NCI-H460 (cell line): ENCODE measurements at places on chromosomes 12 and 14. TPM values are rescaled to one million over a fixed set of nuclear protein-coding genes. Genes with fewer than 3 reads are reported as not detected.

The TSHR gene
- total RNA-seq, result 0.06 TPM in 1 of 2 replicates, not detected in the other

The KCNH3 gene
- 0.32 and 0.49 TPM in 2 replicates for total RNA-seq

The WDR89 gene
- 22.9 and 23.8 TPM in 2 replicates for total RNA-seq

DNA sequence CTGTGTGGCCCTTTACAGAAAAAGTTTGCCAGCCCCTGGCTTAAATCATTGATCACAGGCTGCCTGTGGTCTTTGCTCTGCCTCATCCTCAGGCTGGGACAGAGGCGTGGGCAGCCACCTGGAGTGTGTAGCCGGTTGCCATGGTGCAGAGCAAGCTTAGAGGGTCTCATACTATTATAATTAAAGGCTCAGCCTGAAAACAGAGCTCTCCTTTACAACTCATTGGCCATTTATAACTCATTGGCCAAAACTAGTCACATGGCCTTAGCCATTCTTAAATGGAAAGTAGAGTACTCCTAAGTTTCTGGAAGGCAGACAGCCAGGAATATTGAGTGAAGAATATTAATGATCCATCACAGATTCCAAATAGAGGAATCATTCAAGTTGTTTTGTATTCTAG lies 3.0 kb downstream of the HSP90B1 start:
- DNase-seq, result no peak

GRCh38 chr12:1915082-1915968 lies 3.1 kb downstream of the CACNA2D4 start:
- no peak for DNase-seq

DNA sequence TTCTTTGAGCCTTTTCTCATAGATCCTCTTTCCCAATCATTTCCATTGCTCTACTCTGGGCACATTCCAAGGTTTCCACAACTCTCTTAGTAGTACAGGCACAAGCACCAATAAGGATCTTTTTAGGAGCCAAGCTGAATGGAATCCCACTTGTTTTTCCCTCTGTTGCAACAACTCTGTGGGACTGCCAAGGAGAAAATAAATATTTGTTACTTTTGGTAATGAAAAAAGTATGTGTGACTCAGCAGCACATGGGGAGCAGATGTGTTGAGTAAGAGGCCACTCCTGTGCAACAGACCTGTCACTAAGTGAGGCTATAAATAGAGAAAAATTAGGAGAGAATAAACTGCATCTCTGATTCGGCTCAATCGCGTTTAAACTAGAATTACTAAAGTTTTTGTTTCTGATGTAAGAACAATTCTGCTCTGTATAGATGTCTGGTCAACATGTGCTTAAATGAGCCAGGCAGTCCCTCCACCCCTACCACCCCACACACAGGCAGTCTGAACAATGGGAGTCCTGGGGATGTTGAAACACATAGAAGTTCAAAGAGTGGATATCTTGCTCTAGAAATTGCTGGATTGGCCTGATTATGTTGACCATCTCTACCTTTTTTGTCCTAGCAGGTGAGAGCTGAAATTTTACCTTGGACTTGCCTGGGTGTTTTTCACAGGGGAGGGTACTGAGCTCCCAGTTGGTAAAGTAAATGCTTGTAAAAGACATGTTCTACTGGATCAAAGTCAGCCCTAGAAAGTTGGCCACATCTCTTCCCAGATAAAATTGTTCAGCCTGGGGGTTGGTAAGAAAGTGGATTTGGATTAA lies 244.3 kb upstream of the NOVA1 start:
- DNase-seq, result peak; percentile 81

DNA sequence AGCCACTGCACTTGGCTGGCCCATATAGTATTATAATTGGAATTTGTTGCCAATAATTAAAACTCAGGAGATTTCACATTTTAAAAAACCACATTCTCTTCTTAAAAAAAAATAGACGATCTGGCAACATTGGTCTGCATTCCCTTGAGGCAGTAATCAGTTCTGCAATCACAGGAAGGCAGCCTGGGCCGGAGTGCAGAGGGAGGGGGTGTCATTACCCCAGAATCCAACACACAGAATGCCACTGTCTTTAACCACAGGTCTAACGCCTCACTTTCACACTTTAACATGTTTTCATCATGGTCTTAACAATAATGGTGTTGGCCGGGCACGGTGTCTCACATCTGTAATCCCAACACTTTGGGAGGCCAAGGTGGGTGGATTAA lies 100.1 kb downstream of the SCARB1 start:
- no peak for DNase-seq

DNA sequence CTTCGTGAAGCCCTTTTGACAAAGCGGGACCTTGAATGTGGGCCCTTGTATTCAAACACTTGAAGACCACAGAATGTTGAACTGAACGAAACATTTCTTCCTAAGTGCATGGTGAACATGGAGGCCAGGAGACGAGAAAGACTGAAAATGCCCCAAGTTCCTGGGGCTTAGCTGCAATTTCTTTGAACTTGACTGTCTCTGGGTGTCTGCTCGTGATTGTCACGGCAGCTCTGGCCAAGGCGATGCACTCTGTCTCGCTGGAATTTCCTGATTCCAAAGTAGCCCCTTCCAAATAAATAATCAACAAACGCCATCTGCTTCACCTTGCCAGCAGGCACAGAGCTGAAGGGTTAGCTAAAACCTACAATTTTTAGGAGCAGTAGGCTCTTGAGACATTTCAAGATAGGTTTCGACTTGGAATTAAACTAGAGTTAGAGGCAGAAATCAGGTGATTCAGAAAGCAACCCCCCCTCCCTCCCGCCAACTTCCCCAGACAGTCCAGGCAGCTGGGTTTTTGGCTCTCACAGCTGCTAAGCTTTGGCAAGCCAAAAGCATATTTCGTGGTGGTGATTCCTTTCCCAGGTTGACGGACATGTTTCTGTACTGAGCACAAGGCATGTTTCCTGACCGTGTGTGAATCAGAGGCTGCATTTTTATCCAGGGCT lies 13.5 kb upstream of the IRF2BPL start:
- no peak for DNase-seq

- no peak for DNase-seq
These were observed 167.0 kb downstream of the LRFN5 start for GRCh38 chr14:41773536-41774279.

DNA sequence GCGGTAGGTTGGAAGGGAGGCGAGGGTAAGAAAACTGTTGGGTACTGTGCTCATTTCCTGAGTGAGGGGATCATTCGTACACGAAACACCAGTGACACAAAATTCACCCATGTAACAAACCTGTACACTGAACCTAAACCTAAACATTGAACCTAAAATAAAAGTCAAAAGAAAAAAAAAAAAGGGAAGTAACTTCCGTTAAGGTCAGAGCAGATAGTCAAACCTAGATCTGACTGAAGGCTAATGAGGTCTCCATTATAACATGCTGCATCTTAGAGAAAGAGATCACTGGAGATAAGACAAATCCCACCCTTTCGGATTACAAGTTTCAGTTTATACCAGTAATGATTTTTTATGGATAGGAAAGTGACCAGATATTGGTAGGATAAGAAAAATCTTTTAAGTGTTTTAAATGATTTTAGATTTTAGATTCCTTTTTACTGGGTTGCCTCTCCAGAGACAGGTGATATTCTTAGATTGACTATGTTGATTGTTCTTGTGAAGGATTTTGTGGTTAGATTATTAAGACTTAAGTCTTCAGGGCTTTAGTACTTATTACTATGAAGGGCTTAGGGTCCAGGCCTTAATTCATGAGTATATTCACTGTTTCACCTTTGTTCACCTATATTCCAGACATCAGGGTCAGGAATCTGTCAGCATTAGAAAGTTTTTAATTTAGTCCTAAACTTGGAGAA lies 11.2 kb upstream of the NCKAP1L start:
- DNase-seq, result no peak

DNA sequence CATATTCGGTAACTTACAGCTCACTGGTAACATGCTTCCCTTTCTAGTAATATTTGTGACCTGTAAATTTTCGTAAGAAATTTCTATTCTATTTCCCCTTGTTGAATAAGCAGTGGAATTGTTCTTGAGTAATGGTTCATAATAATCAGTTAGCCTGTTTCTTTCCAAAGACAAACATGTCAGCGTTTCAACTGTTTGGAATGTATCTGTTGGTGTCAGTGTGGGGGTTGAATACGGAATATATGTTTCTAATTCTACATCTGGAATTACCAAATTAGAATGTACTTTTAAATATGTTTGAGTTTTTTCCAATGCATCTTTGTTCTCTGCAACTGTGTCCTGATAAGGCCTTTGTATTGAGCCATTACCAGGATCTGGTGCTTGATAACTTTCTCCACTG lies 2.0 kb downstream of the BBS10 start:
- no peak for DNase-seq

DNA sequence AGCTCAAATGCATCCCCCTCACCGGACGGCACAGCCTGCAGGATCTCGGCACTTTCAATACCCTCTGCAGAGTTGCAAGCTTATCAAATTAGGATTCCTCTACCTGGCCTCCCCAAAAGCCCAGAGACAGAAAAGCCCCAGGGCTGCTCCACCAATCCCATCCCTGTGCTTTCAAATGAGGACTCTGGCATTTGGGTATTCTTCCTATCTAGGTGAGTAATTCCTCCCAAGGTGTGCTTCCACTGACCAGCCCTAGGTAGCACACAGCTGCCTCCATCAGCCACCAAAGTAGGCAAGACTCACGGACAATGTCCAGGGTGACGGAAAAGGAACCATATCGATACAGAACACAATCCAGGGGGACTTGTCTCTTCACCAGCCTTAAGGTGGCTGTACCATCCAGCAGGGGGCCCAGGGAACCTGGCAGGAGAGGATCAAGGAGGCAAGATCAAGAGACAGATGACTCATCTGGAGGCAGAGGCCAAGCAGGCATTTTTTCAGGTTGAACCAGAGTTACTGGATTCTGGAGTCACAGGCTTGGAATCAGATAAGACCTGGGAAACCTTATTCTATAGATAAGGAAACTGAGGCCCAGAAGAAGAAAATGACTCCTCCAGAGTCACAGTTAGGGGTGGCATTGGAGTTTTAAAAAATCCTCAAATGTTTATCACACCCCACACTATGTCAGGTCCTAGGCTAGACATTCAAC lies 9.9 kb downstream of the PMEL start:
- no peak for DNase-seq

DNA sequence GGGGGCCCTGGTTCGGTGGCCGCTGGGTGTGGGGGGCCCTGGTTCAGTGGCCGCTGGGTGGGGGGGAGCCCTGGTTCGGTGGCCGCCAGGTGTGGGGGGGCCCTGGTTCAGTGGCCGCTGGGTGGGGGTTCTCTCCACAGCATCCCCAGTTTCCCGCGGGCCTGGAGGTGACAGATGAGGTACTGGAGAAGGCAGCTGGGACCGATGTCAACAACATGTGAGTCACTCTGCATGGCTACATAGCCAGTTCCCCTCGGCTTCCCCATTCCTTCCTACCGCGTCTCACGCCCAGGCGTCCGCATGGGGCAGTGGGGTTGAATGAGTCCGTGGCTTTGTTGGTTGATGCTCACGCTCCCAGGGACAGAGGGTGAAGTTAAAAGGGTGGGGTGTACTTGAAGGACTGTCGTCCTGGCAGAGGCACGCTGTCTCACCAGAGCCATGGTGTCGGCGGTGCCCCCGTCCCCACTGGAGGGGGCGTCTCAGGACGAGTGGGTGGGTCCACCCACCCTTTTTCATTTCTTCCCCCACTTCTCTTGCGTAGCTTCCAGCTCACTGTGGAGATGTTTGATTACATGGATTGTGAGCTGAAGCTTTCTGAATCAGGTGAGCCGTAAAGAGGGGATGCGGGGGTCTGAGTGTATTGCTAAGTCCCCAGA lies 15.6 kb downstream of the HIP1R start:
- no peak for DNase-seq

DNA sequence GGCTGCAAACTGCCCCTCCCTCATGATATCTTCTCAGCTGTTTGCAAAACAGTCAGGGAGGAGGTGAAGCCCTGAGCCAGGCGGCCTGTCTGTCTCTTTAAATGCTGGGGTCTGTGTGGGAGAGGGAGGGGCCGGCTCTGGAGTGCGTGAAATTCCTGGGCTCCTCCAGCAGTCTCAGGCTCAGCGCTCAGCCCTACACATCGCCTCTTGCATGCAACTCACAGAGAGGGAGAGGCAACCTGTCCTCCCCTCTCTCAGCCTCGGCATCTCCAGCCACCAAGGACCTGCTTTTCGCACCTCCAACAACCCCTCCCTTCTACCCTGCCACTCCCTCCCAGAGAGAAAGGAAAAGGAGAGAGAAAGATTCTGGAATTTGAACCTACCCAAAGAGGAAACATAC lies at the start of gene NRXN3:
NRXN3 (plus strand) TSS at position 171 of the 400 bp plus-strand sequence. CDS start 72,721 bp downstream, outside the sequence.
- no peak for DNase-seq

GRCh38 chr14:99261912-99262787 lies 9.8 kb downstream of the BCL11B start:
- no peak for DNase-seq

- DNase-seq, result peak; percentile 61
These were observed 25.5 kb upstream of the DTX1 start for GRCh38 chr12:113030875-113031525.

DNA sequence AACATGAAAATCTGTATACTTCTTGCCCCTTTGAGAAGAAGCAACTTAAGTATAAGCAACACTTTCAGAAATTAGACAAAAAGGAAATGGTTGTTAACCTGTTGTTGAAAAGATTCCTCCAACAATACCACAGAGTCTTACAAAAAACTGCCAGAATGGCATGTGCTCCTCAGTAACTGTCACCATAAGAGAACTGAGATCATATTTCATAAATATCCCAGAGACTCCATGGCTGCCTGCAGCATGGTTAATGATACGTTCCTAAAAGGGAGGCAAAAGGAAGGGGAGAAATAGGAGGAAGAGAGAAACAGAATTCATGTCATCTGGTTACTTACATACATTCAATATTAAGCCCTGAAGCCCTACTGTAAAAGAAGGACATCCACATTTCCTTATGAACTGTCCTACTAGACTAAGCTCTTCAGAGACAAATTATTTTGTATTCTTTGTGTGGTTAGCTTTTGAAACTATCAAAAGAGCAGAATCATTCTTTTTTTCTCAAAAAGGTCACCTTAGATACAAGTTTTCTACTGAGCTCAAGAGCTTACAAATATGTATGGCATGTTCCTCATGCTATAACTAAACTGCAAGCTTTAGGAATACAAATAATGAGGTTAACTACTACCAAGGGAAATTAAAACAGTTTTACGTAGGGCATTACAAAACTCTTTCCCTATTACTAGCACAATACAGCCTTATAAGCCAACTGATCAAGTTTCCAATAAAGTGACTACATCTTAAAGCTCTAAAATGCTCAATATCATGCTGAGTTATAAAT lies 37.8 kb downstream of the ERGIC2 start:
- no peak for DNase-seq

DNA sequence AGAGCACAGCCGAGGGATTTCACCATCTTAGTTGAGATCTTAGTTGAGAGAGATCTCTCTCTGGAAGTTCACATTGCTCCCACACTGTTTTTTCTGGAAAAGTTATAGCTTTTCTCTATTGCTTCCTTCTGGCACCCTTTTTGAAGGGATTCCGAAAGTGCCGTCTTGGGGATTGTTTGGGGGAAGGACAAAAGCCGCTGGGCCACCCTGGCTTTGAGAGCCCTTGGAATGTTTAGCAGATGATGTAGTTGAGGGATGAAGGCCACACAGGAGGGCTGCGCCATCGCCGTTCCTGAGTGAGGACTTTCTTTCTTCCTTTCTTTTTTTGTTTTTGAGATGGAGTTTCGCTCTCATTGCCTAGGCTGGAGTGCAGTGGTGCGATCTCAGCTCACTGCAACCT lies 17.7 kb downstream of the PLEKHG3 start:
- DNase-seq, result no peak

- no peak for DNase-seq
These were observed 62.7 kb downstream of the RBM19 start for GRCh38 chr12:113903381-113903863.
